ENCODE measurements at places on chromosomes 2 and 18. TPM values are rescaled to one million over a fixed set of nuclear protein-coding genes. Genes with fewer than 3 reads are reported as not detected.

OR6B2 gene
- not detected for total RNA-seq

KYNU gene
- total RNA-seq: 0.72 TPM

COL5A2 gene
- total RNA-seq: 580 TPM

CREG2 gene
- 0.11 TPM for total RNA-seq

DNA sequence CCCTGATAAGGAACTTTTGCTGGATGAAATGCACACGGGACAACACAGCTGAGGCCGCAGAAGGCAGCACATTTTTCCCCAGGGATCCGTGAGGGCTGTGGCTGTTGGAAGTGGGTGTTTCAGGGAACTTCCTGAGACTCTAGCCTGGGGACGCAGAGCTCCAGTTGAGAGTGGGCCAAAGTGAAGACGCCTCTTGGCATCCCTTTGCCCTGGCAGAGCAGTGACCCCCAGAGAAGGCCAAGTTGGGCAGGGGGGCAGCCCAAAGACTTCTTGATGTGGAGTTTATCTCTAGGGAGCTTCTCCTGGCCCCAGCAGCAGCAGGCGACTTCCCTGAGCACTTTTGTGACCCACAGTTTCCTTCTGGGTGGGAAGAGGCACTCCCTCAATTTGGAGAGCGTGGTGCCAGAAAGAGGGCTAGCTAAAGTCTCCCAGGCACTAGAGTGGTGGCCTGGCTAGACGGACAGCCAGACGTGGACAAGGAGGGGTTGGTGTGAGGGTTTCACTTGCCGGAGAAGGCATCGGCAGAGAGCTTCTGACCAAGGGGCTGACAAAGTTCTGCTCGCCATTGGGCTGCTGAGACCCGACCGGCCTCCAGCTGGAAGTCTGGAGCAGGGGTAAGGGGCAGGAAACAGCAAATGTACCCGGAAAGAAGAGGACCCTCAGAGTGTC lies 108.8 kb downstream of the ACKR3 start:
- no peak for DNase-seq

- no peak for DNase-seq
Measured at GRCh38 chr2:10961490-10961875, 49.7 kb downstream of the KCNF1 start.

DNA sequence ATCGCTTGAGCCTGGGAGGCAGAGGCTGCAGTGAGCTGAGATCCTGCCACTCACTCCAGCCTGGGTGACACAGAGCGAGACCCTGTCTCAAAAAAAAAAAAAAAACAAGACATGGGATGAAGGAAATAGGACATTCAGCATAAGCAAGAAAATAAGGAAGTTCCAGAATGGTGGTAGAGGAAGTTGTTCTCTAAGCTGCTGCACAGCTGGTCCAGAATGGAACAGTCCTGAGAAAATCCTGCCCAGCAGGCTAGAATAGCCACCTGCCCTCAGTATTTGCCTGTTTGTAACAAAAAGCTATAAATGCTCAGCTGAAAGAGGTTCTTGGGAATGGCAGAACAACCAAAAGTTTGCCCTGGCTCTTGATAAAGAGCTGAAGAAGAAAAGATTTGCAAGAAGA lies 11.1 kb upstream of the MAPRE3 start:
- DNase-seq: no peak

DNA sequence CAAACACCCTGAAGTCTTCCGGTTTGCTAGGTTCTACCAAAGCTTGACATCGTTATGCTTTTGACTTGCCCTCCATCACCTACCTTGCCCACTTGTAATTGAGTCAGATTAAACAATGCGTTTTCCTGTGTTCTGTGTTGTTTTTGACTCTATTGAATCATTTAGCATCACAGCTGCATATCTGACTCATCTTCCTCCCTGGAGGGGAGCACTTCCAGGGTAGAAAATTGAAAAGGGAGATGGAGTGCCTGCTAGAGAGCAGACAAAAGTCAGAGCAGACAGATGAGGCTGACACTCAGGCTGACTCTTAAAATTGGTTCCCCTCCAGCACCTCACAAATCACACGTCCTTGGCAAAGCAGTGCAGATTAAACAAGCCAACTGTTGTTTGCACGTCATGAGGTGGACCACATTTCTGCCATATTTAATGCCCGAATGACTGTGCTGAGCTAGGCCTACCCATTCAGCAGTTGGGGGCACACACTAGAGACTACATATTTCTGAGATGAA lies 2.2 kb downstream of the MPP4 start:
- peak; percentile 97 for DNase-seq

DNA sequence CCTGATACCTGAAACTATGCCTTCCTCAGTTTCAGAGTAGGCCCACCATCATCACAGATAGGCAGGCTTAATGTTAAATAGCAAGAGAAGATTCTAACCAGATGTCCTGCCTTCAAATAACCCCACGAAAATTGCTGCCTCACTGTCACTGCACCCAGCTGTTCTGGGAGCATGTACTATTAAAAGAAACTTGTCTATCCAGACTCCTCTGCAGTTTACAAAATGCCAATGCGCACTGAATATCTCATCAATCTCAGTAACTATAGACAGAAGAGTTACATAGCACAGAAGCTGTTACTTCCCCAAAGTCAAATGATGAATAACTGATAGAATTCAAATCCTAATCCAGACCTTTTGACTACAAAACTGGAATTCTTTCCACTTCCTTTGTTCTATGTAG lies 43.9 kb downstream of the WDR75 start:
- no peak for DNase-seq

GRCh38 chr2:191209340-191209739 lies 35.9 kb upstream of the MYO1B start:
- peak; percentile 39 for DNase-seq

DNA sequence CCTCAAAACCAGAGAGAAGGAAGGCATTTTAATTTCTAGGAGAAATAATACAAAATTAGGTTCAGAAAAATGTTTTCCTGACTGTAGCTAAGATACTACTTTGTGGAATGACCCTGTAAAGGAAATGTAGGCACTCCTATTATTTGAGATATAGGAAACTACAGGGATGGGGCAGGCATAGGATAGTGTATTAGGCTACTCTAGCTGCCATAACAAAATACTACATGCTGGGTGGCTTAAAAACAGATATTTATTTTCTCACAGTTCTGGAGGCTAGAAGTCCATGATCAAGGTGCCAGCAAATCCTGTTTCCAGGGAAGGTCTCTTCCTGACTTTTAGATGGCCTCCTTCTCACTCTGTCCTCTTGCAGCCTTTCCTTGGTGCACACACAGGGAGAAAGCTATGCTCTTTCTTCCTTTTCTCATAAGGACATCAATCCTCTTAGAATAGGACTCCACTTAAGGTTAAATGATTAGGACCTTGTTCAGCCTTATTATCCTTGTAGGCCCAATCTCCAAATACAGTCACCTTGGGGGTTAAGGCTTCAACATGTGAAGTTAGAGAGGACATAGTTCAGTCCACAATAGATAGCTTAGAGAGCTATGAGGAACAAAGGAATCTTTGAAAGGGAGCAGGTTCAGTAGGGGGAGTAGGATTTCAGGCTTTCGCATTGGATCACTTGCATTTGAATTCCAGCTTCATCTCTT lies 14.0 kb upstream of the CAVIN2 start:
- no peak for DNase-seq

Data from astrocyte (in vitro differentiated cells and primary cell).